A549 treated with Mapracorat at 1 μM for 4 hours (cell line): ENCODE measurements at places on chromosomes 2 and 18. TPM values are rescaled to one million over a fixed set of nuclear protein-coding genes. Genes with fewer than 3 reads are reported as not detected.

DAW1 gene
- total RNA-seq, result 2.3 to 3.2 TPM (median 2.6 TPM) in 5 replicates

GALNT1 gene
- 55.7 to 77.2 TPM (median 74.1 TPM) in 5 replicates for total RNA-seq

COL4A4 gene
- total RNA-seq, result 1.1 to 2.5 TPM (median 1.7 TPM) in 5 replicates

MOGAT1 gene
- not detected in 5 replicates for total RNA-seq

ACMSD gene
- not detected in 5 replicates for total RNA-seq

ATL2 gene
- total RNA-seq, result 43.9 to 60.6 TPM (median 54.0 TPM) in 5 replicates

IWS1 gene
- total RNA-seq, result 34.7 to 41.2 TPM (median 40.0 TPM) in 5 replicates

SH3RF3 gene
- 0.46 to 0.61 TPM (median 0.52 TPM) in 5 replicates for total RNA-seq

SERPINB4 gene
- total RNA-seq, result 0.08 to 0.09 TPM in 2 of 5 replicates, not detected in the others

SLC9A4 gene
- not detected in 5 replicates for total RNA-seq

M1AP gene
- not detected in 5 replicates for total RNA-seq

RTP5 gene
- total RNA-seq, result not detected in 5 replicates

C1QL2 gene
- 0.11 to 0.53 TPM (median 0.31 TPM) in 5 replicates for total RNA-seq

ELAC1 gene
- 4.6 to 6.4 TPM (median 5.1 TPM) in 5 replicates for total RNA-seq

HTR2B gene
- total RNA-seq, result 0.09 TPM in 1 of 5 replicates, not detected in the others

KLHL30 gene
- total RNA-seq, result 0.18 to 0.26 TPM (median 0.24 TPM) in 5 replicates
